AML-193 (cell line): ENCODE measurements at places on chromosomes 7 and 10.

- no peak for DNase-seq
Measured at GRCh38 chr7:45031829-45032228, 31.8 kb downstream of the CCM2 start.

GRCh38 chr10:124739986-124740368, 4.2 kb downstream of the FAM53B start:
- no peak for DNase-seq

GRCh38 chr10:112335111-112335867, 38.6 kb upstream of the ACSL5 start:
- DNase-seq: peak; percentile 7

GRCh38 chr7:93958216-93958615, 36.7 kb downstream of the GNG11 start:
- no peak for DNase-seq

DNA sequence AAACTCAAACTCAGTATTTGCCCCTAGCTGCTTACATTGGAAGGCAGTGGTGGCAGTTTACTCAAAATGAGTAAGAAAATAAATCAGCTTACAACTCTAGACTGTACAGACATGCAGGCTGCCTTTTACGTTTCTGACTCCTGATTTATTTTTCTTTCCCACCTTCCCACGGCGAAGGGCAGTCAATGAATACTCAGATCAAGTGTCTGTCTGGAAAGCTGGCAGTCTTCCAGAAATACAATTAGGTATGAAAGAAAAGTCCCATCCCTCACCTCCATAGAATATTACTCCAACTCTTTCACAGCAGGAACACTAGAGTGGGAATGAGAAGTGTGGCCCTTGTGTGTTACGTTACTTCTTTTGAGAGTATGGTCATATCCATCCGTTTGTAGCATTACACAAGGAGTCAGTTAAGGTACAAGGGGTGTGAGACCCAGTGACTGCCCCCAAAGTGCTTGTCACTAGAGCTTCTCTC, 1.3 kb upstream of the PAPSS2 start:
- DNase-seq: no peak

- no peak for DNase-seq
Measured at GRCh38 chr10:49173853-49174252, 14.3 kb downstream of the TMEM273 start.

- no peak for DNase-seq
Measured at GRCh38 chr10:17176091-17176490, 25.4 kb downstream of the TRDMT1 start.

DNA sequence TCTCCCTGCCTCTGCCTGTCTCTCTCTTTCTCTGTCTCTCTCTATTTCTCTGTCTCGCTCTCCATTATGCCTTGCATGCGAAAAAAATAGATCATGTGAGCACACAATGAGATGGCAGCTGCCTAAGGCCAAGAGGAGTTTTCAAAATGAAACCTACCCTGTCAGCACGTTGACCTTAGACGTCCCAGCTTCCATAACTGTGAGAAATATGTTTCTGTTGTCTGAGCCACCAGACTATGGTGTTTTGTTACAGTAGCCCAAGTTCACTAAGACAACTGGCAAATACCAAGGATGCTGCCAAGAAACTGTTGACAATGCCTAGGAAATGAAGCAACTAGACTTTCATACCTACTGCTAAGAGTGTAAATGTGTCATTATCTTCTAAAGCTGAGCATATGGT, 70.6 kb upstream of the PLXDC2 start:
- DNase-seq: no peak

GRCh38 chr10:101812606-101813005, 5.6 kb downstream of the OGA start:
- no peak for DNase-seq

- no peak for DNase-seq
Measured at GRCh38 chr10:124271676-124272075, 147.0 kb downstream of the OAT start.

GRCh38 chr7:154888690-154889089, 114.2 kb downstream of the PAXIP1 start:
- no peak for DNase-seq

GRCh38 chr7:78020874-78021249, 222.3 kb downstream of the PHTF2 start:
- no peak for DNase-seq

DNA sequence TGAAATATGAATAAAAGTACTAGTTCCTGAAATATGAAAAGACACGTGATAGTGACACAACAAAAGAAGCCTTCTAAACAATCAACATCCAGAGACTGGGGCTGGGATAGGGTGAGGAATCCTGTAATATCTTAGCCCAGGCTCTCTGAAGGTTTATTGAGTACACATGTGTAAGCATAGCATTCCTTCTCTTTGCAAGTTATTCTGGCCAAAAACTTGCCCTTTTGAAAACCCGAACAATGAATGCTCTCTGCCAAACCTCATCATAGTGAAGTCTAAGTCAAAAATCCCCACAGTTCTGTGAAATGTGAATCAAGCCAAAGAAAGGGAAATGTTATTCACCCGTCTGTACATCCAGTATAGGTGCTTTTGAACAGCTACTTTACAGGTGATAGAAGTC, 11.6 kb downstream of the SEMA3D start:
- no peak for DNase-seq

DNA sequence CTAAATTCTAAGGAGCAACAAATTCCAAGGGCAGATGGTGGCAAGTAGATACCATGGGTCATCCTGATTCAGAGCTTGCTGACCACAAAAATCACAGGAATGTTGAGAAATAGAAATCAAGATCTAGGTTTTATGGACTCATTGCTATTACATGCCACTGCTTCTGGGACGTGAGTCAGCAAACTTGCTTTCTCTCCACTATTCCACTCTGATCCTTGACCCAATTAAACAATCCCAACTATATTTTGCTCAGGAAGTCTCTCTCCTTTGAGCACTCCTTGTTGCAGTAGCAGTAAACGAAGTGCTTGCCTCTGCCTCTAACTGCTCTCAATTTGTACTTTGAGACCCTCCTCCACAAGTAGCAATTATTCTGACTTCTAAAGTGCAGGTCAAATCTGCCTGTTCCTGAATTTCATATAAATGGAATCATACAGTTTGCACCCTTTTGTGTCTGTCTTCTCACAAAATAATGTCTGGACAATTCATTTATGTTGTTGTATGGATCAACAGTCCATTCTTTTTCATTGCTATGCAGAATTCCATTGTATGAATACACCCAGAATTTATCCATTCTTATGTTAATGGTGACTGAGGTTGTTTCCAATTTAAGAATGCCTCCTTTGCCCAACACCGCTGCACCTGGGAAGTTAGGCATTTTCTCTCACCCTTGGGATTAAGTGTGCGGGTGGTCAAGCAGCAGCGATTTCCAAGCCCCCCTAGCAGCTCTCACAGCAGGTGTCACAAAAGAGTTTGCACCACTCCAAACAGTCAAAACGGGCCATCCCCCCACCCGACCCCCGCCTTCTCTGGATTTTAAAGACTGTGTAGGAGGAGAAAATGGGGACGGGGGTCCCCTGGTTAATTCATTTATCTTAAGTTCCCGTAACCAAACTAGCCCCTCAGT, 35.9 kb downstream of the ACSM6 start:
- DNase-seq: no peak

DNA sequence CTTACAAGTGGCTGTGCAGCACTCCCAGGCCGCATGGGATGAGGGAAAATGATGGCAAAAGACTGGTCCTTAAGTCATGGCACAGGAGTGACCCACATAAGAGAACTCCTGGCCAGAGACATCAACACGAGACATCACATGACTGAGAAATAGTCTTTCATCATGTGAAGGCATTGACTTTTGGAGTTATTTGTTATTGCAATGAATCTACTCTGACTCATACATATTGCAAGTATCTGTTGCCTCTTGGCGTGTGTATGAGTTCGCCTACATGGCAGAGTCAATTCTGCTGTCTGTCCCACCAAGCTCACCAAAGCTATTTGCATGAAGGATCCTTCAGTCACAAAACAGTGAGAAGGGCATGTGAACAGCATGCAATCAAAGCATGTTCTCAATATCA, 59.7 kb upstream of the HABP2 start:
- no peak for DNase-seq

DNA sequence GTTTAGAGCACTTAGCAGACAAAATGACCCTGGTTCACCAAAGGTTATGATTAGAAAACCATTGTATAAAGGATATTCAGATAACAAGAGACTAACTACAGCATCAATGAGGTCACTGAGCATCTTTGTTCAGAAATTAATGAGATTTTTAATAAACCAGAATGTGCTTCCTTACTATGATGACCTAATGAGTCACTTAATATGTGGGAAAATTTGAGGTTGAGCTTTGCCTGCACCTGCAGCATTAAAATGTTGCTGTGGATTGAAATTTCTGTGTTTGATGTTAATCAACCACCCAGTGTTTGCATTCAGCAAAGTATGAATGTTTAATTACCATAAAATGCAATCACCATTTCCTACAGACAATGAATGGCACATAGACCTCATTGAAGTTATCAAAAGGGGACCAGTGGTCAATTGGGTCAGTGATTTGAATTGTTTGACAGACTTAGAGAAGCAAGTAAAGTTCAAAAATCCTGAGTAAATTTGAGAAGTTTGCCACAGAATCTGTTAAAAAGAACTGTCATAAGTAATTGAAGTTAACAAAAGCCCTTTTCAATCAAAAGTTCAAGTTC, 45.8 kb downstream of the EXOC6 start:
- no peak for DNase-seq

DNA sequence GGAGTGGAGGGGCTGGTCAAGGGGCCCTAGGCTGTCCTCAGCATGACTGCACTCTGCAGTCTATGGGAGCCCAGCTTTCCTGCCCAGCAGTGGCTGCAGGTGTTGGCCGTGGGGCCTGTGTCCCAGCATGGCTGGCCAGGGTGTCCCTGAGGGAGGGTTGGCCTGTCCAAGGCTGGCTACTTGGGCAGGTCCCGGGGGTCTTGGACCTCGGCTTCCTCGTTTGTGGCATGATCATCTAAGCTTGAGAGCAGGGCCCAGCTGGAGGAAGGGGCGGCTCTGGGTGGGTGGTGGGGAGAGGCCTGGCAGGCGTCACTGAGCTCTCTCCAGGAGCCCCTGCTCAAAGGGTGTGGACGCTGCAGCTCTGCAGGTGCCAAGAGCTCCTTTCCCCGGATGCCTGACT, 43.7 kb upstream of the CFAP46 start:
- DNase-seq: no peak

GRCh38 chr7:12054830-12055229, 156.3 kb upstream of the TMEM106B start:
- no peak for DNase-seq

GRCh38 chr10:119112056-119112455, 8.1 kb downstream of the DENND10 start:
- DNase-seq: peak; percentile 13

- DNase-seq: peak; percentile 45
Measured at GRCh38 chr10:95745501-95745900, 10.5 kb upstream of the ENTPD1 start.

GRCh38 chr10:20110125-20111100, 294.2 kb downstream of the PLXDC2 start:
- no peak for DNase-seq

- DNase-seq: no peak
Measured at GRCh38 chr10:43913676-43914235, 265.1 kb upstream of the ZNF32 start.

DNA sequence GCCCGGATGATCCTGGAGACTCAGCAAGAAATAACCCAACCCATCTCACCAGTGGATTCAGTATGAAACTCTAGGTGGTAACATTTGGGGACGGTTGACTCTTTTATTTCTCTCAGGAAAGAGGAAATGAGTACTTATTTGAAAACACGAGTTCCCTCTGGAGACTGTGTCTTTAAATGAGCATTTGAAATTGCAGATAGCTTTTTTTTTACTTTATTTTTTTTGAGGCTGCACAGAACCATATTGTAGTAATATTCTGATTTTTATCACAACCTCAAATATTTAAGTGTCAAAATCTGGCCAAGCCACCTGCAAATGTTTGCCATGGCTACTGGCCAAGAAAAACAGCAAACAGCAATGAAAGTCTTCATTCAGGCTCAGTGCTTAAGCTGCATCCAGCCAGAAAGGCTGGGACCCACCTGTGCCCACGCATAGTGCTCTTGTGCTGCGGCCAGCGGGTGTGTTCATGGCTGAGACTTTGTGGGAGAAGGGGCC, 160.8 kb downstream of the CREB5 start:
- DNase-seq: no peak

GRCh38 chr7:44212581-44213184, 11.9 kb downstream of the YKT6 start:
- DNase-seq: no peak

DNA sequence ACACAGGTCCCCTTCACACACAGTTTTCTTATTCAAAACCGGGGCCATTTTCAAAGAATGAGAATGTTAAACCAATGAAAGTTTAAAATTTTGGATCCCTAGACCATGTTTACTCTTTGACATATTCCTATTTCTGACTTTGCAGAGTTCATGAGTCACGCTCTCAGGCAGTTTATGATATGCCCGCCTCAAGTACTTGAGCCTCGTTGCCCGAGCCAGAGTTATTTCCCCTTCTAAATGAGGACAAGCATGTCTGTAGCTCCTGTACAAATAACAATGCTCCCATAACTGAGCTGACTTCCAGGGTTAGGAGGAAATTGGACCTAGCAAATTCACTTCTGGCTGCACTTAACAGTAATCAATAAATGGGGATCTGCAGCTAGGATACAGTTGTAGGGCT, 87.9 kb upstream of the PDE1C start:
- no peak for DNase-seq

GRCh38 chr7:28607855-28608193, 195.5 kb downstream of the CREB5 start:
- no peak for DNase-seq

- no peak for DNase-seq
Measured at GRCh38 chr10:13703101-13703818, 116.5 kb downstream of the PRPF18 start.

GRCh38 chr7:85716353-85716752, 529.5 kb upstream of the SEMA3D start:
- no peak for DNase-seq

DNA sequence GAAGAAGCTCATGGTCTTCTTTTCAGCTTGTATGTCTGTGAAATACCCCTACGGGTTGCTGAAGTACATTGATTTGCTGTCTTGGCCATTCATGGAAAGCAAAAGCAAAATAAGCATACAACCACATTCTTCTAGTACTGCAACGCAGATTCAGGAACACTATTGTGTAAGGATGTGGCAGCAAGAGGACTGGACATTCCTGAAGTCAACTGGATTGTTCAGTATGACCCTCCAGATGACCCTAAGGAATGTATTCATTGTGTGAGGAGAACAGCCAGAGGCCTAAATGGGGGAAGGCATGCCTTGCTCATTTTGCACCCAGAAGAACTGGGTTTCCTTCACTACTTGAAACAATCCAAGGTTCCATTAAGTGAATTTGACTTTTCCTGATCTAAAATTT, 133.4 kb upstream of the ANKRD1 start:
- no peak for DNase-seq

- DNase-seq: no peak
Measured at GRCh38 chr7:111138193-111138569, 47.3 kb downstream of the LRRN3 start.

DNA sequence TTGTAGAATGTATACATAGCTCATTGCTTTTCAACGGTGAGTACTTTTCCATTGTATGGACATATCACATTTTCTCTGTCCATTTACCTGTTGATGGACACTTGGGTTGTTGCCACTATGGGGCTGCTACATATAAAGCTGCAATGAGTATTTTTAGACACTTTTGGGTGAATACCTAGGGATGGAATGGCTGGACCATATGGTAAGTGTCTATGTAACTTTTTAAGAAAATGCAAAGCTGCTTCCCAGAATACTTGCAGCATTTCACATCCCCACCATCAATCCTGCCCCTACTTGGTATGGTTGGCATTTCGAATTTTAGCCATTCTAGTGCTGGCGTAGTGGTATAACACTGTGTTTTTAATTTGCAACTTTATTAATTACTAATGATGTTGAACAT, 274.6 kb downstream of the TNS3 start:
- DNase-seq: no peak
